ENCODE measurements at places on chromosomes 5 and 9.
A peak's percentile ranks its signal among the peaks of the same experiment; 100 is the strongest.

GRCh38 chr9:33133186-33133585 is 34.0 kb downstream of the B4GALT1 start:
- no peak for DNase-seq

- no peak for DNase-seq
Observed at GRCh38 chr9:108213511-108213910, 642.3 kb downstream of the ACTL7B start.

DNA sequence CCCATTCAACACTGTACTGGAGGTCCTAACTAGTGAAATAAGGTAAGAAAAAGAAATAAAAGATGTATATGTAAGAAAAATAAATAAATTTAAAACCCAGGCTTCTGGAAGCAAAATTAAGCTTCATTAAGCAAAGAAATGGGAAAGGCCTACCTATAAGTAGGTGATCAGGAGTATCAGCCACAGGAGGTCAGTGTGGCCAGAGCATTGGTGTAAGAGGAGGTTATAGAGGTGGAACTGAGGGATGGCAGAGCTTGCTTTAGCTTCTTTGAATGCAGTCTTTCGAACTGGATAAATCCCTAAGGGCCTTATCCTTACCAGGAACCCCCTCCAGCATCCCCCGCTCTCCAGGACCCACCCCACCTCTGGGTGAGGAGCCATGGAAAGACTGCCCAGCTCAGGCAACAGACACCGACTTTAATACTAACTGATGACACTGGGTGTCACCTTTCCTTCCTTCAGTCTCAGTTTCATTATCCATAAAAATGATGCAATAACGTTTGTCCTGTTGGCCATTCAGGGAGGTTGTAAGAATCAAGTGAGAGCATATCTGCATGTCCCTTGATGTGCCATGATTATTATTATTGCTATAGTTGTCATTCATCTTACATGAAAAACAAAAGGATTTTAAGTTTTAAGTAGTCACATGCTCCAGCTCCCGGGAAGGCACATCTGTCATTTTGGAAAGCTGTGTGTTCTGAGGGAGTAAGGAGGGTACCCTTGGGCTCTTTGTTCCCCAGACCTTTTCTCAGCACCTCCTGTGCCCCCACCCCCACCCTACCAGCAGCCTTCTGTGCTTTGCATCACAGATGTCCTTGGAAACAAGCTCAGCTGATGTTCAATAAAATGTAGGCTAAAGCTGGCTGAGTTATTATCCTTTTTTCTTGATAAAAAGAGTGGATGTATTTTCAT is 50.8 kb upstream of the CTNNA1 start:
- no peak for DNase-seq

DNA sequence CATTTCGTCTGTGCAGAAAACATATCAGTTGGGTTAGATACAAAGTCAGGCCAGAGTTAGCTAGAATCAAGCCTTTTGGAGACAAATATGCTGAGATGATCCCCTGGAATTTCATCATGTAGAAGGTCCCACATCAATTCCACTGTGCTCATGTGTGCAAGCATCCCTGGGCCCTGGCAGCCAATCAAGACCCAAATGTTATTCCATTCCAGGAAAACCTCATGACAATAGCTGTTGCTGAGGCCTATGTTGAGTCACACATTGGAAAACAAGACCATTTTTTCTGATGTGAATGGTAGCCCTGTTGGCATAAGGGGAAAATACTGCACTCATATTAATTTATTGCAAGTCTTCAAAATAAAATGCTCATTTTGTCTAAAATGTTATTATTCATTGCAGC is 11.5 kb downstream of the SPOCK1 start:
- no peak for DNase-seq

DNA sequence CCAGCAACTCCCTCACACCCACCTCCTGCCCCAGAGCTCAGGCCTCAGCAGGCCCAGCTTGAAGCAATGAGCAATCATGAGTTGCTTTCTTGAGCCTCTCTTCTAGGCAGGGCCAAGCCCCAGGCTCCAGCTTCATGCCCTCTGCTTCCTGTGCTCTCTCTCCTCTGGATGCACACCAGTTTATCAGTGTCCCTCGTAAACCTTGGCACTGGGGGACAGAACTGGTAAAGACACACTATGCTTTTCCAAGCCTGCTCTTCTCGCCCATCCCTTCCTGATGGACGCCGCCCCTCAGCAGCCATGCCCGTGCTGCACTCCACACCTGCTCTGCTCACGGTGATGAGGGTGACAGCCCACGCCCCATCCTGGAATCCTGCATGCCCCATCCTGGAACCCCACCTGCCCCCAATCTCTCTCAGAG is 49.4 kb upstream of the ORM1 start:
- no peak for DNase-seq

- no peak for DNase-seq
Observed at GRCh38 chr9:121567500-121568342, 68.1 kb upstream of the GGTA1 start.

GRCh38 chr5:141641634-141642267 is 5.0 kb downstream of the RELL2 start:
- DNase-seq, result no peak

- no peak for DNase-seq
Observed at GRCh38 chr9:128940271-128940921, 7.0 kb downstream of the DOLK start.

GRCh38 chr5:41735213-41735612 is 135.0 kb downstream of the OXCT1 start:
- DNase-seq, result no peak

DNA sequence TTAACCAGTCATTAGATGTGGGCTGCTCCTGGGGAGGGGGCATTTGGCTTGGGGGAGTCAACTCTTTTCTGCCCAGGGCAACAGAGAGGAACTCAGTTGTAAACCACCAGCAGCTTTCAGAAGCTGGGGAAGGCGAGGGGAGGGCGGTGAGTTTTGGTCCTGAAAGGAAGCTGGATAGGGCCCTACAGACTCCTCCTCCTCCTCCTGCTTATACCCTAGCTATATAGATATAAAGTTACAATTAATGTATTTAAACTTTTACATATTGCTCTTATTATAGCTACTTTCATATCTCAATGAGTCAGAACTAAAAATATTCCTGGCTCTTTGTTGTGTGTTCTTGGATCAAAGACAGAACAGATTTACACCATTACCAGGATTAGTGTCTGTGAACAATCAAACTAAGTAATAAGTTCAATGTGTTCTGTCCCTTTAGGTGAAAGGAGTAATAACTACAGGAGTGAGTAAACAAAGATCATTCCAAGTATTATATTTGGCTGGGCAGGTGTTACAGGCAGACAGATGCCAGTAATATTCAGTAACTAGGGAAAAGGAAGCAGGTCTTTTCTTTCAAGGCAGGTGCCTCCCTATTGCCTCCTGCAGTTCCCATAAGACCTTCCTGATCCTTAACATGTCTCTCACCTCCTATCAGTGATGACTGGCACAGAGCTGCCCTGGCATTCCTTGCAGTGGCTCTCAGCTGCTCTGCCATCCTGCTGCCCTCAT is 20.5 kb upstream of the VPS13A start:
- no peak for DNase-seq

DNA sequence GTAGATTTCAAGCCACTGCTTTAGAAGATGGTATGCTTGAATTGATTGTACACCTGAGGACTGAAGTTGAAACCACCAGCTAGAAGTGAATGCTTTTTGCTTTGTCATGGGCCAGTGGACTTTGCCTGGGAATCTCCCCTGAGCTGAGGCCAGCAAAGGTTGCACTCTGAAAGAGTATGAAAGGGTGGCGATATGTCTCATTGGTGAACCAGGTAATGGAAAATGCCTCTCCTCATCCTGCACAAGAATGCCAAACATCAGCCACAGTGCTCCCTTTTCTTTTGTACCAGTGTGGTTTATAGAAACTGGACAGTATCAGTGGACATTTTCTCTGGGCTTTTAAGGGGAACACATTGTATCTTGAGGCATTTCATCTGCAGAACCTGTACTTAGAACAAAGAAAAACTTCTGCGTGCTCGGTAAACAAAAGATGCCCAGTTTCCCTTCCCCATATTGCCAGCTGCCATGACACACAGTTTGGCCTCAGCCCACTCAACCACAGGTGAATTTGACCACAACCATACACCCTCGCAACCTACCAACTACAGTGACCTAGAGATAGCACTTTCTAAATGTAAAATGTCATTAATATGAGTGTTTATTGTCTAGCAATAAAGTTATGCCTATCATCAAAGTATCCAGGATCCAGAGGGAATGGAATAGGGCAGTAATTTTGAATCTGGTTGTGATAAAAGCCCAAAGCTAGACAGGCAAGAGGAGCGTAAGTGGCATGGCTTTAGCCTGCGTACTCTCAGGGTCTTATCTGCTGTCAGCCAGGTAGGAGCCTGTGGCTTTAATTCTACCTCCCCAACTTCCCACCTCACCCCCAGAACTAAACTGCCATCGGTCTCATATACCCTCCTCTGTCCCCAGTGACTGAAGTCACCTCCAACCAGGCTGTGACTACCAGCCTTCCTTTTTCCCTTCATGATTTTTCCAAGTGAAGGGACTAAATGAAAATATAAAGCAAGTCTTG is 79.5 kb upstream of the LHFPL2 start:
- no peak for DNase-seq

DNA sequence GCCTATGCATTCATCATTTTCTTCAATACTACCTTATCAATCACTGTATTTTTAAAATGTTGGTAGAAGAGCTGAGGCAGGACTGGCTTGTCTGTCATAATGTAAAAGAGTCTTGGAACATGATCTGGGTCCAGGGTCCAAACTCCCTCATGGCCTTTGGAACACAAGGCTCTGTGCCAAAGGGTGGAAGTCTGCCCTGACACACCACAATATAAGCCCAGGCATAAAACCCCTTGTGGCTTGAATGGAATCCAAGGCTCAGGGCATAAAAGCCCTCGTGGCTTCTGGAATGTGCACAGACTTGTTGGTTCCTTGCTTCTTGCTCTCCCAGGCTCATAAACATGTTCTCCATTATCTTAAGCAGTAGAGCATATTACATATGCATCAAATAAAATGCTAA is 48.0 kb downstream of the GABRB2 start:
- DNase-seq, result no peak

GRCh38 chr9:16085167-16085726 is 532.4 kb downstream of the CCDC171 start:
- no peak for DNase-seq

GRCh38 chr9:32247168-32247567 is 137.3 kb upstream of the ACO1 start:
- DNase-seq, result no peak

DNA sequence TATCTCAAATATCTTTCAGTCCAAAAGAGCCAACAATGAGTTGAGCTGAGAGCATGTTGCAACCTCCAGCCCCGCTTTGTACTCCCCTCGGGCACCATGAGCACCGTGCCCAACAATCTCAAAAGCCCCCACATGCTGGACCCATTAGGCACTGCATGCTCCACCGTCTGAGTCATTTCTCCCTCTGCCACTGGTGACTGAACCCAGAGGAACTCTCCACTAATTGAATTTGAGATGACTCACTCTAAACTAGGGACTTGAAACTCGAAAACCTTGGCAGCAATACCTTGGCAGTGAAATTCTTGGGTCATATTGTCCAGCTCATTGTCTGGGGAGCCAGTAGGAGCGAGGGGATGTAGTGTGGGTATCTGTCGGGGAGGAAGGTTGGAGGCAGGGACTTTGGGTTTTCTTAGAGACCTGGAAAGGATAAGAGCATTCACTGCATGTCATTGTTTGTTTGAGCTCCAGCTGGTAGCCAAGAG is 49.9 kb upstream of the SLIT3 start:
- no peak for DNase-seq

GRCh38 chr5:14685757-14686156 is 21.2 kb downstream of the OTULIN start:
- peak; percentile 32 for DNase-seq

GRCh38 chr5:4630031-4630430 is 510.1 kb upstream of the ADAMTS16 start:
- DNase-seq, result no peak

DNA sequence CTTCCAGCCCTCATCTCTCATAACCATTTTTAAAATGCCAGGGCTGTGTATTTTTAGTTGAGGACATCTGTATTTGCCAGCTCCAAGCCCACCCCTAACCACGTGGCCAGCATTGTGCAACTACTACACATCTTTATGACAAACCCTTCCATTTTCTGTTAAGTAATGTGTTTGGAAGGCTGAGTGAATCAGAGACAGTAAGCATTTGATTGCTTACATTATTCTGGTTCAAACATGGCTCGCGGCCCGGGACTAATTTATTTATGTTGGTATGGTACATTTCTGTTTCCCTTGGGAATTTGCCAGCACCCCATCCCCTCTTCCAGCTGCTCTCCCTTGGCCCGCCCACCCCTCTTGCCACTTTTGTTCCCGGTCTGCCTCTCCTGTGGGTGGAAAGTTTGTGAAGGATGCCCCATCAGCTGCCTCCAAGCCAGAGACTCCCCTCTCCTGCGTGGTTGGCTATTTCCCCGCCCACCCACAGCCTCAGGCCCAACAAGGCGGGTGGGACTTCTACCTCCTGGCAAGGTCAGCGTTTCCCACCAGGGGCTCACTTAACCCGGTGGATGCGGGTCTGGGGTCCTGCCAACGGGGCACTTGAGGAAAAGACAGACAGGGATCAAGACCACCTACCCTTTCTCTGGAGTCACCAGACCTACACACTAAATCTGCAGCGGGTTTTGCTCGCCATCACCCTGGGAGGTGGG is 162.2 kb downstream of the HSD17B3 start:
- DNase-seq, result no peak

DNA sequence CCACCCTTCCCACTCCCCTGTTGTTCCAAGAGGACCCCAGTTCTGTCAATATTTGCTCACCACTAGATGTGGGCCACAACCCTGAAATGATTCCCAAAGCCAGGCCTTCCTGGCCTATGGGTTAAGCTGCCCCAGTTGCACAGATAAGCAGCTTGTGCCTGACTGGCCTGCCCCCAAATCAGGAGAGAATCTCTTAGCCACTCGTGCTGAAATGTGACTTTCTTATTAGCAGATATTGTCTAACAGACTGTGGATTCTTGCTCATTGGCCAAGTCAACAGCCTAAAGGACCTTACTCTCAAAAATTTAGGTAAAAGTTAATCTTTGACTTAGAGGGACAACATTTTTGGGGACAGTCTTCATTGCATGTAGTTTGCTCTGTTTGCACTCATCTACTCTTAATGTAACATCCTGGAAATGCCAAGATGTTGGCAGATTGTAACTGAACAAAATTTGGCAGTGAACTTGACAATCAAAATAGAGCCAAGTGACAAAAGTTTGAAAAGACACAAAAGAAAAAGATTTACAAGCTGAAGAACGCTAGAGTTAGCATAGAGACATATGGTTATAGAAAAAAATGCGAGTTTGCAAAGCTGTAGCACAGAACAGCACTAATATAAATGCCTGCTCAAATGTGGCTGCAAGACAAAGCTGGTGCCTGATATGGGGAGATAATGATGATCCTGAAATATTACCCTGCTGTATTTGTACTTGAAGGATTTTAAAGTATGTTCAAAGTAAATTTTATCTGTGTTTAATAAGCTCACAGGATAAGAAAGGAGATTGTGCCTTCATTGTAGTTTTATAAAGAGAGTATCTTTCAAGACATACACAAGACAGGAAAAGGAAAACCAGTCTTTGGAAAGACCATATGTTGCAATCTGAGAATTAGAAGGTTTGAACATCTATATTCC is 29.0 kb upstream of the FSD1L start:
- DNase-seq, result no peak

DNA sequence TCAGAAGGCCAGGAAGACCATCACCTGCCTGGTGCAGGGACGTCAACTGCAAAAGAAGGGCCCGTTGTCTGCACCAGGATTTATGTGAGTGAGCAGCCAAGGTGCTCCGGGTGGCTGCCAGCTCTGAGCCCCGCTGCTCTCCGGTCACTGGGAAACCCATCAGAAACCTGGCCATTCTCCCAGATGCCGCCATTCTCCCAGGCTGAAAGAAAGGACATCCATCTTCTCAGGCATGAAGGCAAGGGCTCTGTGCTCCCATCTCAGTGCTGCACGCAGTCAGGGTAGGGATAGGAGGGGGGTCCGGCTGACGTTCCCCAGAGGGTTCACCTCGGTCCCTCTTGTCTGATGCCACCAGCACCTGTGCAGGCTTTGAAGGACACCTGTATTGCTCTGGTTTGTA is 158.4 kb downstream of the ERCC6L2 start:
- DNase-seq, result no peak
